ENCODE measurements at places on chromosomes 6 and 20. TPM values are rescaled to one million over a fixed set of nuclear protein-coding genes. Genes with fewer than 3 reads are reported as not detected.

DNA sequence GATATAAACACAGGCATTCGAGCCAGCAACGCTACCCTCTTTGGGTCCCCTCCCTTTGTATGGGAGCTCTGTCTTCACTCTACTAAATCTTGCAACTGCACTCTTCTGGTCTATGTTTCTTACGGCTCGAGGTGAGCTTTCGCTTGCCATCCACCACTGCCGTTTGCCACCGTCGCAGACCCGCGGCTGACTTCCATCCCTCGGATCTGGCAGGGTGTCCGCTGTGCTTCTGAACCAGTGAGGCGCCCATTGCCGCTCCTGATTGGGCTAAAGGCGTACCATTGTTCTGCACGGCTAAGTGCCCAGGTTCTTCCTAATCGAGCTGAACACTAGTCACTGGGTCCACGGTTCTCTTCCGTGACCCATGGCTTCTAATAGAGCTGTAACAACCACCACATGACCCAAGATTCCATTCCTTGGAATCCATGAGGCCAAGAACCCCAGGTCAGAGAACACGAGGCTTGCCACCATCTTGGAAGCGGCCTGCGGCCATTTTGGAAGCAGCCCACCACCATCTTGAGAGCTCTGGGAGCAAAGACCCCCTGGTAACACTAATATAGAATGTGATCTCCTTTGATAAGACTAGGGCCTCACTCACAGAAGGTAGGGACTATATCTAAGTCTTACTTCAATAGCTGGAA is 973 bp downstream of the UBD start:
- peaks cover 57% of the 10 kb centered on the region for H3K27me3 ChIP-seq
- no peaks in the 10 kb centered on the region for H3K4me1 ChIP-seq
- H3K4me3 ChIP-seq = no peak overlapping the region
- H3K27ac ChIP-seq = no peak overlapping the region
- peaks cover 3% of the 10 kb centered on the region for H3K36me3 ChIP-seq
- no peak for DNase-seq

DNA sequence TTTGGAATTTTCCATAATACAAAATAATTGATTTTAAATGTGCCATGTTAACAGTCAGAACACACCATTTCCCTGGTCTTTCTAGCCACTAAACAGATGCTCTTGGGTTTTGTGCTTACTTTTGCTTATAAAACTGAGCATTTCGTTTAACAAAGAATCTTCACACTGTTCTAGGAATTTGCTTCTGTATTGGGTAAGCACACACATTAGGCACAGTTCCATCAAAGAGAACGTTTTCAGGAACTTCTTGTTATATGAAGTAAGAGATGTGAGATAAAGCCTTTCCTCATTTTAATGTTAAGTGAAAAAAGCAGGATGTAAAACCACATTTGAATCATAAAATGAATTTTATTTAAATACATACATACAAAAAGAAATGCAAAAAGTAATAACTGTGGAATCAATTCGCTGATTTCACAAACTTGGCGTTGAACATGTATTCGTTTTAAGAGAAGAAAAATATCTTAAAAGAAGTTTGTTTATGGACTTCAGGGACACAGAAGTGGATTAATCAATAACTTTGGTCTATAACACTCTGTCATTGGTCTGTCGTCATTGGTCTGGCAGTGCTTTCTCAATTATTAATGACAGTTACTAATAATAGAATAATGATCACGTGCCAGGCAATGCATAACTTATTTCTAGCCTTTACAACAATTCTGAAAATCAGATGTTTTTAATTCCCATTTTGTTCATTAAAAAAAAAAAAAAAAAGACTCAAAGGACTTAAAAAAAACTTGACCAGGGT is 199.9 kb upstream of the PRDM1 start:
- peaks cover 2% of the 10 kb centered on the region for H3K27me3 ChIP-seq
- no peaks in the 10 kb centered on the region for H3K36me3 ChIP-seq
- H3K27ac ChIP-seq = no peak overlapping the region
- H3K4me3 ChIP-seq = no peak overlapping the region

GRCh38 chr20:18722371-18722770 is 91.2 kb upstream of the SCP2D1 start:
- no peaks in the 10 kb centered on the region for H3K27me3 ChIP-seq
- H3K36me3 ChIP-seq = no peaks in the 10 kb centered on the region
- DNase-seq = no peak
- peaks cover 2% of the 10 kb centered on the region for H3K4me1 ChIP-seq
- H3K27ac ChIP-seq = no peak overlapping the region

The WFDC5 gene
- not detected for total RNA-seq

The NRSN1 gene
- total RNA-seq = not detected

The COL9A3 gene
- 1.7 TPM for total RNA-seq

The LY86 gene
- not detected for total RNA-seq

DNA sequence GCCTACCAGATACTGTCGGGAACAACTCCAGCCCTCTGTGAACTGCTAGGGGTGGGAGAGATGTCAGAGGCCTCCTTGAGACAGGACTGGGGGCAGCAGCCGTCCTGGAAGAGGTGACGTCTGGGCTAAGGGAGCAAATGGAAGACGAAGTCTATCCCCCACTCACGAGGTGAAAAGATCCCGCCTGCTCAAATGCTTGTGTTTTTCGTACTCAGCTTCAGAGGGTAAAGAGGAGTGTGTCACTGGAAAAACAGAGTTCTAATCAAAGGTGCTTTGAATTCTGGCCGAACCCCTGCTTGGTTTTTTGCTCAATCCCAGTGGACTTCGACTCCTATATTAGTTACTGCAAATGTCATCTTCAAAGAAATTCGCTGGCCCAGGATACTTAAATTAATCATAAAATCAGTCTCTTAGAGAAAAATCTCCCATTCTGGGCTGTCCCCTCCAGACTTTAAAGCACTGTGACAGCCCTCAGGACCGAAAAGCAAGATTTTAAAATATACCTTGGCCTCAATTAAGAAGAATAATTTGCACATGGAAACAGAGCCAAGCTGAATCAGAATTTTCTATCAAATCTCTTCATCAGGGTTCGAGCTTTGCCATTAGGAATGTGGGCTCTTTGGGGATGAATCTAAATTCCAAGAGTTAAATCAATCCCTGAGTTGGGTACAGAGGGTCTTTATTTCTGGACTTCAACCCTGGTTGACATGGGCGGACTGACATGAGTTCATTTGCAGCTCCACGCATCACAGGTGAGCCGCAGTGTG is 61.8 kb upstream of the AFDN start:
- peaks cover 14% of the 10 kb centered on the region for H3K4me1 ChIP-seq
- no peaks in the 10 kb centered on the region for H3K36me3 ChIP-seq
- no peak overlapping the region for H3K4me3 ChIP-seq
- peaks cover 41% of the 10 kb centered on the region for H3K27me3 ChIP-seq
- H3K27ac ChIP-seq = no peak overlapping the region
- DNase-seq = no peak

- H3K36me3 ChIP-seq = no peaks in the 10 kb centered on the region
- no peaks in the 10 kb centered on the region for H3K27me3 ChIP-seq
- H3K4me3 ChIP-seq = no peak overlapping the region
- DNase-seq = peak; percentile 53
- no peak overlapping the region for H3K27ac ChIP-seq
These were observed 143.8 kb downstream of the ERMARD start for GRCh38 chr6:169895000-169895759.

DNA sequence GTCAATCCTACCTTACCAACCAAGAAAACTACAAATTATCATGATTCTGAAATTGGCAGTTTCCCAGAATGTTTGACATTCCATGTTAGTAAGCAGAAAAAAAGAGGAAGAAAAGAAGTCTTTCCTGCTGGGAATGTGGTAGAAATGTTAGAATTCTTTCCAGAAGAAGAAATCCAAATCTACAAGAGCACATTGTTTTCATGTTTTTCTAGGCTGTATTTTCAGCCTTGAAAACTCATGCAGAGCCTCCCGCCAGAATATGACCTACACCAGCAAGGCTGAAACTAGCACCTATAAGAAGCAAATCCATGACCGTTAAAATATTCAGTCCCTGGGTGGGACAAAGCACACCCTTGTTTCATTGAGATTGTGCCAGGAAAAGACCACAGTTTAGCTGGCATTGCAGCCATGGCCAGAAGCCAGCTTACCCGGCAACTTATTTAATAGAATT is 259.4 kb downstream of the GJA1 start:
- no peak for DNase-seq
- peak overlapping the region; percentile 34 for H3K4me3 ChIP-seq
- no peaks in the 10 kb centered on the region for H3K36me3 ChIP-seq
- H3K4me1 ChIP-seq = peaks cover 86% of the 10 kb centered on the region

DNA sequence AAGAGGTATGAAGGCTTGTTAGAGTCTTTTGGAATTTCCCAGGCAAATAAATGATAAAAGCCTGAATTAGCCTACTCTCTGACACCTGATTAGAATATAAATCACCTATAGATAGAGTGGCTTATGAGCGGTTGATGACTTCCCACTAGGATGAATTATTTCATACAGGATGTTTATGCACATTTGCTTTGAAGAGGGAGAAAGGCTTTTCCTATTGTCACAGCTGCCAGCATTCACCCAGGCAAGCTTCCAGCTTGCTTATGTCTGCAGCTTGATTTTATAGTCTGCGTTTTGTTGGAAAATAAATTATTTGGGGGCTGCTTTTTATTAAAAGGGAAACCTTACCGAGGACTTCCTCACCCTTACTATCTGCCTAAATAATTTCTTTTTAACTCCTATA is 51.3 kb upstream of the EIF2S2 start:
- DNase-seq = no peak
- peaks cover 14% of the 10 kb centered on the region for H3K4me1 ChIP-seq
- no peak overlapping the region for H3K4me3 ChIP-seq
- no peaks in the 10 kb centered on the region for H3K36me3 ChIP-seq

DNA sequence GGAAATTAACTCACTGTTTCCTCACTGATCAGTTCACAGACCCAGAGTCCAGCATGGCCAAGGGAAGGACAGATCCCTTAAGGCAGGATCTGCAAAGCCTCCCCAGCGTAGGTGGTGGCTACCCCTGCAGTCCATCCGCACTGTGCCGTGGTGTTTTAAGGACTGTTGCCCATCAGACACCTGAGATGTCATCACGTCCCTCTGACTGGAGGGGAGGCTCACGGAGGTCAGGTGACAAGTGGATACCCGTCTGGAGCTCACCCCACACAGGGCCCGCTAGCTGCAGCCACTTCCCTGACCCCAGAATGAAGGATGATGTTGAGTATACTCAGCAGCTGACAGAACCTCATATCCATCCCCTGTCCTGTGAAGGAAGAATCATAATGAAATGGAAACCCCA is 161.8 kb upstream of the GGTLC1 start:
- no peak overlapping the region for H3K4me3 ChIP-seq
- H3K27ac ChIP-seq = no peak overlapping the region
- no peaks in the 10 kb centered on the region for H3K4me1 ChIP-seq

DNA sequence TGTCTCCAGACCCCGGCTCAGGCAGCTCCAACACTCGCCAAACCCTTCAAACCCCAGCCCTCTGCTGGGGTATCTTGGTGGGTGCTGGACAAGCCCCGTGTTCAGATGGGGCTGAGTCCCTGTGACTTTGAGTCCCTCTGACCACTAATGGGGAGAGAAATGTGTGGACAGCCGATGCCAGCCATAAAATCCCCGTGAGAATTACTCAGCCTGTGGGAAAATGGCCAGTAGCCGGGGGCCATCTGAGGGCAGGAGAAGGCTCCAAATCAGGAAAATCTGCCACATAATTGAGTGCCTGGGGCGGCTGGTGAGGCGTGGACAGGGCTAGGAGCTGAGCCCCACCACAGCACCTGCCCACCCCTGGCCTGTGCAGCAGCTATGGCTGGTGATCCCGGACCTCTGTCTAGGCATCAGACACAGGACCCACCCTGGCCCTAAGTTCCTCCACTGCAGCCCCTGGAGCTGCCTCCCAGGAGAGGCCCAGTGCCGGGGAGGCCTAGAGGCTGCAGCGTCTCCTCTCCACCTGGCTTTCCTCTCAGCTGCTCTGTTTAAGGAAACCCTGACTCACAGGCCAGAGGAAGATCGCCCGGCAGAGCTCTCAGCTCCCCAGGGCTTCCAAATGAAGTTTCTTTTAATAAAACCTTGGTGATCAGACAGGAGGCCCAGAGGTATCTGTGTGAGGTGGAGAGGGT is 53.7 kb upstream of the SLCO4A1 start:
- H3K36me3 ChIP-seq = no peaks in the 10 kb centered on the region
- H3K27me3 ChIP-seq = peaks cover 5% of the 10 kb centered on the region
- DNase-seq = no peak
- H3K4me3 ChIP-seq = no peak overlapping the region
- no peak overlapping the region for H3K27ac ChIP-seq
- H3K4me1 ChIP-seq = no peaks in the 10 kb centered on the region

The PPIL1 gene
- total RNA-seq = 21.0 TPM

The ETV7 gene
- total RNA-seq = 0.24 TPM

The FOXS1 gene
- 11.8 TPM for total RNA-seq

DNA sequence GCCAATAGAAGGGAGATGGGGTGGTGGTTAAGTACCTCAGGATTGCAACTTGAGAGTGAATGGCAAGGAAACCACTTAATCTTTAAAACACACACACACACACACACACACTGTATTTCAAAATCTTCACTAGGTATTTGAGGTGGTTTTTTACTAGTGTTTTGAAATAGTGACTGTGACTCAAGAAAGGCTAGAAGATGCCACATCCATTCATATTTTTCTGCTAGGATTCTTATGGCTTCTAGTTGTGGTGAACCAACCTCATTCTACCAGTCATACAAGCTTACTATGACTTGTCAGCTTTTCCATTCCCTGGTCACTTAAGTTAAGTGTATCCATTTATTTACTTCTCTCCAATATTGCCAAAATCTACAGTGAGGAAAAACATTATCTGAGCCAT is 519.4 kb upstream of the JAG1 start:
- no peak overlapping the region for H3K27ac ChIP-seq
- H3K27me3 ChIP-seq = no peaks in the 10 kb centered on the region
- no peak overlapping the region for H3K4me3 ChIP-seq
- DNase-seq = no peak

GRCh38 chr6:28648035-28648877 is 122.6 kb downstream of the GPX5 start:
- H3K4me3 ChIP-seq = peak overlapping the region; percentile 88
- peaks cover 22% of the 10 kb centered on the region for H3K27me3 ChIP-seq
- DNase-seq = peak; percentile 87
- no peaks in the 10 kb centered on the region for H3K36me3 ChIP-seq

DNA sequence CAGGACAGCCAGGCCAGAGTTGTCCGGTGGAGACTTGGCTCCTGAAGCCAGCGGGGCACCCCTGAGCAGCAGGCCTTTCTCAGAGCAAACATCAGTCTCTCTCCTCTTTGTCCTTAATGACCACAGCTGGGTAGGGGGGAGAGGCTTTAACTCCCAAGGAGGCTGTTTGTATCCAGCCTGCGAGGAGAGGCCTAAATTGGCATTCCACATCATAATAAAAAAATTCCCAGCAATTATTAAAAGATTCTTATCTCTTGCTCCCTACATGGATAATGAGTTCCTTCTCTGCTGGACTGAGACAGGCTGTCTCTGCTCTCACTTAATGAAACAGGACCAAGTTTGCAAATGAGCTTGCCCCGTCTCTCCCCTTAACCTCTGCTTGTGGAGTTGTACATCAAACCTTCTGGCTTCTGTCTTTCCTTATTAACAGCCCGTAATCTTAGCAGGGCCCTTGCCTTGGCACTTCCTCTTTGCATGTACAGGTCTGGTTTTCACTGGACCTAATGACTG is 838.2 kb downstream of the MAFB start:
- DNase-seq = no peak
- peaks cover 48% of the 10 kb centered on the region for H3K4me1 ChIP-seq
- H3K36me3 ChIP-seq = no peaks in the 10 kb centered on the region
- no peaks in the 10 kb centered on the region for H3K27me3 ChIP-seq

- no peaks in the 10 kb centered on the region for H3K36me3 ChIP-seq
- peaks cover 75% of the 10 kb centered on the region for H3K4me1 ChIP-seq
- no peaks in the 10 kb centered on the region for H3K27me3 ChIP-seq
- no peak overlapping the region for H3K27ac ChIP-seq
These were observed 17.5 kb downstream of the PTK7 start for GRCh38 chr6:43093436-43094289.

GRCh38 chr20:49306903-49307620 is 29.2 kb upstream of the ZNFX1 start:
- no peak for DNase-seq
- H3K27ac ChIP-seq = no peak overlapping the region
- H3K36me3 ChIP-seq = peaks cover 3% of the 10 kb centered on the region
- no peak overlapping the region for H3K4me3 ChIP-seq
- no peaks in the 10 kb centered on the region for H3K4me1 ChIP-seq

Data from osteocyte (in vitro differentiated cells).